ENCODE measurements at places on chromosomes 16 and 17.

DNA sequence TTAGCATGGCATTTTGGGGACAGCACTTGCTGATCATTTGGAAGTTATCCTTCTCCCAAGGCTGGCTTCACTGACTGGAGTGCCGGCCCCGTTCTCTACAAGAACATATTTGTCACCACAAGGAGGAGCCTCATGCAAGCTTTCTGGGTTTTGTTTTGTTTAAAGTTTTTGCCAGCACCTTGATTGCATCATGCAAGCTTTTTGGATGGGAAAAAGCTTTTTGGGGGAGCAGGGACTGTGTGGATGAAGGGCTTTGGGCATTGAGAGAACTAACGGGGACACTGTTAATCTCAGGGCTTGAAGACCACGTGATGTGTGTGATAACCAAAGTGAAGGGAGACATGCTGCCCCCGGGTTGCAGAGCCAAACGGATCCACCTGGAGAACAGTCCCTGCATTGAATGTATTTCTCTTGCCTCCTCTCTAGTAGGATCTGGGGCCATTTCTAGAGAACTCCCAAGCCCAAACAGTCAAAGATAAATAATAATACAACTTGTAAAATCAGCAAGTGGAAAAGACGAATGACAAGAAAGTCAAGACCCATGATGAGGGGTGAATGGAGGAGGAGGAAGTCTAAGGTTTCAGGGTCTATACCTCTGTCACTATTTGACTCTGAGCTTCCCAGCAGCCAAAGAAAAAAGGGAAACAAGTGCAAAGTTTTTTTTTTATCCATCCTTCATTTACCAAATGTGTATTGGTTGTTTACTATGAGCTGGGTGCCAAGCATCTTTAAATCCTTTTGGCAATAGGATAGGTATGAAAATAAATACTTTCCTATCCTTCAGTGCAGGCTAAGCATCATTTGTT, 17.2 kb downstream of the TMEM114 start:
- DNase-seq = no peak

DNA sequence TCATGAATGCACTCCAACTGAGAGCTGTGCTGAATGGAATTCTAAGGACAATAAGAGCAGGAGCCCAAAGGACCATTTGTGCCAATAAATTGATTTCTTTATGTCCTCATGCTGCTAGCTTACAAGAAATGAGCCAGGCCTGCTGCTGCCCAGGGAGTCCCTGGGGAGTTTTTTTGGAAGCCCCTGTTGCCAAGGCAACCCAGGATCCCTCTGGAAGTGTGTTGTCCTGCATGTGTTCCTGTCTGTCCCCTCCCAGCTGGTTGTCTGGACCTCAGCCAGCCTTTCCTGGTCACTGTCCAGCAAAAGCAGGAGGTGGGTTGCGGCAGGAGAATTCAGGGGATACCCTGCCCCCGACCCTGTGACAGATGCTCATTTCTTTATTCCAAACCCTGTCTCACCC, 51.0 kb upstream of the GPRC5B start:
- no peak for DNase-seq

DNA sequence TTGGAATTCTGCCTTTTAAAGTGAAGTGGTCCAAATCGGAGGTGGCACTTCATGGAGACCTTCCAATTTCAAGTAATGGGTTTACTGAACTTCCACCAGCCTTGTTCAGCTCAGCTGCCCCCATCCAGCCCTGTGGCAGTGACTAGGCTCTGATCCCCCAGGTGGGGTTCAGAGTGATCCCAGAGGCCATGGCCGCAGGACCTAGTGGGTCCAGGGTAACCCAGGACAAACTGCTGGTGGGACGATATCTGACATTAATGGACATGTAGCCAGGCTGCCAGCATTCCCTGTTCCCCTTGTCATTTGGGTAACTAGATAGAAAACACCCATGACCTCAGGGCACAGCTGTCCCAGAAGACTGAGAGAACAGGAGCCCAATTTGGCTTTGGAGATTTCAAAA, 209.9 kb downstream of the GSG1L start:
- no peak for DNase-seq

- no peak for DNase-seq
These were observed 12.7 kb downstream of the ZNF594 start for GRCh38 chr17:5179003-5179402.

GRCh38 chr17:58317421-58318064, 11.1 kb downstream of the TSPOAP1 start:
- DNase-seq = peak; percentile 79

DNA sequence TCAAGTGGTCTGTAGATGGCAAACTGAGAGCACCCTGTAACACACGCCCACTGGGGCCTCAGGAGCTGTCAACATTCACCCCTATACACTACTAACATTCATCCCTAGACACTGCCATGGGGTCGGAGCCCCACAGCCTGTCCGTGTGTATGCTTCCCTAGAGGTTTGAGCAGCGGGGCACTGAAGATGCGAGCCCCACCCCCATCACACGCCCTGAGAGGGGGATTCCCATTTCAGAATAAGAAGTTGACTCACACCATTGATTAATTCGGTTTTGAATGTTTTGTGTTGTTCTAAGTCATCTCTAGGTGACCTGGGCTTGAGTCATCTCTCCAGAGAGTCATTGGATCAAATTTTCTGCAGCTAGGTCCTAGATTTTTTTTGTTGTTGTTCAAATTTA, 37.3 kb upstream of the MMD start:
- peak; percentile 38 for DNase-seq

DNA sequence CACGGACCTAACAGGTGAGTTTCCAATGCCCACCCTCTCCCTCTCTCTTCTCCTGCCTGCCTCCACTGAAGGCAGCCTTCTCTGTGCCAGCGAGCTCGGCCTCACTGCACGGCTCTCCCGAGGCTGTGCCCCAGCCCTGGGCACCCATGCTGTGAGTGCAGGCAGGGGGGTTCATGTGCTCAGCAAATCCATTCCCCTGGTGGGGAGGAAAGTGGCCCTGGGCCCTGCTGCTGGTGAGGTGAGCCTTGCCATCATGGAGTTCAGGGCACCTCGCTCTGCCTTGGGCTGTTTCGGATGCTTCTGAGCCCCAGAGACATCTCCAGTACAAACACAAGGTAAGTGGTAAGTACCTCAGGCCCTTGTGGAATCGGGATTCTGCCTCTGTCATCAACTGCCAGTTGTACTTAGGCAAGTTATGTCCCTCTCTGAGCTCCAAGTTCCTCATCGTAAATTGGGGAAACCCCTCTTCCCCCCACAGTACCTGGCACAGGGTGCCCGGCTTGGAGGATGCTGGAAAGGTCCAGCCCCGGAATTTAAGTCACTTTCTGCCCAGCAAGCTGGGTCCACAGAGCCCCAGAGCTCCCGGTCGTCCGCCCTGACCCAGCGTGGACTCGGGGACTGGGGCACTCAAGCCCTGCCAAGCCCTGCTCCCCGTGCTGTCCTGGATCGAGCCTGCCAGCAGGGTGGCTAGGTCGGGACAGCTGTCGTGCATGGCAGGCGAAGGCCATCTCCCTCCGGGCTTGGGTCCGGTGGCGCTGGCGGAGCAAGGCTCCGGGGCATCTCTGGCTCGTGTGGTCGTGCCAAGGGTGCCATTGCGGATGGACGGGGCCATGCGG, 684 bp upstream of the NUDT16L1 start:
- DNase-seq = no peak

Data from GM10248 (cell line).